Spleen (tissue), 13 donors: ENCODE measurements at places on chromosomes 13 and 19. TPM values are rescaled to one million over a fixed set of nuclear protein-coding genes. Genes with fewer than 3 reads are reported as not detected.

DNA sequence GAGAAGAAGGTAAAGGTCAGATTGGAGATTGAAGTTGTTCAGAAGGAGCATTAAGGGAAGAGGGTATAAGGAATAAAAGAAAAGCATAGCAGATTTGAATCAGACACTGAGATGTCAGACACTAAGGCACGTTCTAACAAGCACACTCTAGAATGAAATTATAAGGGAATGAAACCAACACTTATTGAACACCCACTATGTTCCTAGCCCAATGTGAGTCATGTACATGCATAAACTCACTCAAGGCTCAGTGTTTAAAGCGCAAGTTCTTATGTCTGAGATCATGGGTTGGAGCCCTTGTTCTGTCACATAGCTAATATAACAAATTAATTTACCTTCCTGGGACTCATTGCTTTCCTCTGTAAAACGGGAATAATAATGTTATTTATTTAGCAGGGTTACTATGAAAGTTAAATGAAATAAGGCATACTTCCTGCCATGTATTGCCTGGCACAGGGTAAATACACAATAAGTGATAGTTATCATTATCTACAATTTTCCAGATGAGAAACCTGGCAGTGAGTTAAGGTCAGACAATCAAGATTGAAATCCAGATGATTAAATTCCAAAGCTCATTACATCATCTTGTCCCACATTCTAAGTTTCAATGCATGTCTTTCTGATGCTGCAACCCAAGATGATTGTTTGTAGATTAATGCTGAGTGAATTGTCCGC is 68.3 kb upstream of the DACH1 start:
- no peak for DNase-seq

GRCh38 chr13:37070145-37070695 is 10.7 kb upstream of the SUPT20H start:
- DNase-seq = peak; percentile 51

GRCh38 chr13:30847650-30848307 is 58.3 kb upstream of the MEDAG start:
- no peak for DNase-seq

DNA sequence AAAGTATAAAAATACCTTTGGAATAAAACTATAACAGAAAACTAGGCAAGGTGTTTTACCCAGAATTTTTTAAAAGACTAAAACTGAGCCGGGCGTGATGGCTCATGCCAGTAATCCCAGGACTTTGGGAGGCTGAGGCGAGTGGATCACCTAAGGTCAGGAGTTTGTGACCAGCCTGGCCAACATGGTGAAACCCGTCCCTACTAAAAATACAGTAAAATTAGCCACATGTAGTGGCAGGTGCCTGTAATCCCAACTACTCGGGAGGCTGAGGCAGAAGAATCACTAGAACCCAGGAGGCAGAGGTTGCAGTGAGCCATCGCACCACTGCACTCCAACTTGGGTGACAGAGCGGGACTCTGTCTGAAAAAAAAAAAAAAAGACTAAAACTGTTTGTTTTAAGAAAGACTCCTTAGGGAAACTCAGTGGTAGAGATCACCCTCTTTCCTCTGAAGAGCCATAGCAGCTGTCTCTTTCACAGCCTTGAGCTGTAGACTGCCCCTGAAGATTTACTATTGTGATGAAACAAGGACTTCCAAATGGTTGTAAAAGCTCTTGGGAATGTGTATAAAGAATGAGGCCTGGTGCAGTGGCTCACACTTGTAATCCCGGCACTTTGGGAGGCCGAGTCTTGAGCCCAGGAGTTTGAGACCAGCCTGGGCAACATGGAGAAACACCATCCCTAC is 14.7 kb upstream of the KCTD4 start:
- DNase-seq = no peak

DNA sequence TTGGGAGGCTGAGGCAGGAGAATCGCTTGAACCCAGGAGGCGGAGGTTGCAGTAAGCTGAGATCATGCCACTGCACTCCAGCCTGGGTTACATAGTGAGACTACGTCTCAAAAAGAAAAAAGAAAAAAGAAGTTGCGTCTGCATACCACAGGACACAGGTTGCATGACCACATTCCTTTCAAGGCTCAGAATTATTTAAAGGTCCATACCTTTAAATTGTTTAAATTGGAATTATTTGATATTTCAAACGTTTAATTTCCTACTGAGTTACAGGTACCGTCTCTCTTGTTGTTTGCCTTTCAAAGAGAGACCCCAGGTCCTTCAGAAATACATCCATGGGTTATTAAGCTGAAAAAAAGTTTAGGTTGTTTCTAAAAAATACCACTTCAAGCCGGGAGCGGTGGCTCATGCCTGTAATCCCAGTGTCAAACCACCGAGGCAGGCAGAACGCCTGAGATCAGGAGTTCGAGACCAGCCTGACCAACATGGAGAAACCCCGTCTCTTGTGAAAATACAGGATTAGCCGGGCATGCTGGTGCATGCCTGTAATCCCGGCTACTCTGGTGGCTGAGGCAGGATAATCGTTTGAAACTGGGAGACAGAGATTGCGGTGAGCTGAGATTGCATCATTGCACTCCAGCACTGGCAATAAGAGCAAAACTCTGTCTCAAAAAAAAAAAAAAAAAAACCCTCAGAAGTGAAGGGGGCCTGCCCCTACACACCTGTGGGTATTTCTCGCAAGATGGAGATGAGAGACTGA is 18.6 kb downstream of the ZNF816 start:
- no peak for DNase-seq

DNA sequence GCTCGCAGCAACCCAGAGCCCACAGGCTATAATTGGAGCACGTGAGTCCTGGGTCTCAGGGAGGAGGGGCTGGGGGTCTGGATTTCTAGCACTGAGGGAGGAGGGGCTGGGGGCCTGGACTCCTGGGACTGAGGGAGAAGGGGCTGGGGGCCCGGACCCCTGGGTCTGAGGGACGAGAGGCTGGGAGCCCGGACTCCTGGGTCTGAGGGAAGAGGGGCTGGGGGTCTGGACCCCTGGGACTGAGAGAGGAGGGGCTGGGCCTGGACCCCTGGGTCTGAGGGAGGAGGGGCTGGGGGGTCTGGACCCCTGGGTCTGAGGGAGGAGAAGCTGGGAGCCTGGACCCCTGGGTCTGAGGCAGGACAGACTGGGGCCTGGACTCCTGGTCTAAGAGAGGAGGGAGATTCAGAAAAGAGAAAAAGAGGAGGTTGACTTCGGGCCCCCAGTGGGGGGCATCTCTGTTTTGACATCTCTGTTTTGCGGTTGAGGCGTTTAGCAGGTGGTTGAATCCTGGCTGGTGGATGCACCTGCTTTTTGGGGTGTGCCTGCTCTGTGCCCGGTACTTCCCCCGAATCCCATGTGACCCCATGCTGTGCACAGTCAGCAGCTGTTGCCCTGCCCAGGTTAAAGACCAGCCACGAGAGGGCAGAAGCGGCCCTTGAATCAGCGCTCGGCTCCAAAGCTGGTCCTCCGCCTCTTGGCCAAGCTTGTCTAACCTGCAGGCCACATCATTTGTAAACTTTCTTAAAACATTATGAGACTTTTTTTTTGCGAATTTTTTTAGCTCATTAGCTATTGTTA is 10.5 kb downstream of the PVR start:
- peak; percentile 95 for DNase-seq

- no peak for DNase-seq
Observed at GRCh38 chr13:19665427-19665859, 32.0 kb downstream of the MPHOSPH8 start.

DNA sequence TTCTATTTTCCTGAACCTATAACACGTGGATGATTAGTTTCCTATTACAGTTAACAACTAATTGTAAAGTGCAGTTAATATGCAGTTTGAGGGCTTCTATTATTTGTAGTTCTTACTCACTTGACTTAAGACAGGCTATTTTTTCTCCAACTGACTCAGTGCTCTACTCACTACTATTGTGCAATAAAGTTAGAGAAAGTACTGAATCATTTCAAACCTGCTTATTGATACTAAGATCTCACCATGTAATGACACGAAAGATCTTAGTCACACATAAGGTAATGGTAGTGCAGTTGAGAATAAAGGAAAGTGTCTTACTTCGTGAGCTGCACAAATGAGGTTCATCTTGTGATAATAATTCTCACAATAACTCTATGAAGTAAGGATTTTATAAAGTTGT is 22.8 kb upstream of the ITM2B start:
- DNase-seq = no peak

DNA sequence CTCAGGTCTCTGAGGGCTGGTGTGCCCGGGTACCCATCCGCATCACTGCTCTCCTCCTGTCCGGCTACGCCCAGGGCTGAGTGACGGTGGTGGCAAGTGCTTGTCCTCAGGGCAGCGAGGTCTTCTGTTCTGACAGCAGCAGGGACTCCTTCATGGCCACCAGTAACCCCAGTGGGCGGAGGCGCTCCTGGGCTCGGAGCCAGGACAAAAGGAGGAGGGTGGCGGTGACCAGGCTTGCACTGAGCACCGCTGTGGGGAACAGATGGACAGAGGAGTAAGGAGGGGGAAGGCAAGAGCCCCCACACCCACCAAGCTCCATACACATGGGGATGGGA is 5.8 kb downstream of the CD320 start:
- peak; percentile 80 for DNase-seq

DNA sequence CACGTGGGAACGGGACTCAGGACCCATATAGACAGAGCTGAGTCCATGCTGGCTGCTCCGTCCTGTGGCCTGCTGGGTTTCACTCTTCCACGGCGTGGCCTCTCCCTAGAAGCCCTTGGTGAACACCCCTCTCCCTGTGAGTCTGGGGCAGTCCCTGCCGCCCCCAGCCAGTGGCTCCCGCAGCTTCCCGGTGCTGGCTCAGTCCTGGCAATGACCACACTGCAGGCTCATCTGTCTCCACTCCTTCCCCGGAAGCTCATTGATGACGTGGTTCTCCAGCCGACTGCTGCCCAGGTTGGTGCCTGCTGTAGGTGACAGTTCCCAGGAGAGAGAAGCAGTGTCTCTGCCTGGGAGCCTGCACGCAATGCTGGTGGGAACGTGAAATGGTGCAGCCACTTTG is 2.1 kb upstream of the TEX29 start:
- DNase-seq = peak; percentile 65

DNA sequence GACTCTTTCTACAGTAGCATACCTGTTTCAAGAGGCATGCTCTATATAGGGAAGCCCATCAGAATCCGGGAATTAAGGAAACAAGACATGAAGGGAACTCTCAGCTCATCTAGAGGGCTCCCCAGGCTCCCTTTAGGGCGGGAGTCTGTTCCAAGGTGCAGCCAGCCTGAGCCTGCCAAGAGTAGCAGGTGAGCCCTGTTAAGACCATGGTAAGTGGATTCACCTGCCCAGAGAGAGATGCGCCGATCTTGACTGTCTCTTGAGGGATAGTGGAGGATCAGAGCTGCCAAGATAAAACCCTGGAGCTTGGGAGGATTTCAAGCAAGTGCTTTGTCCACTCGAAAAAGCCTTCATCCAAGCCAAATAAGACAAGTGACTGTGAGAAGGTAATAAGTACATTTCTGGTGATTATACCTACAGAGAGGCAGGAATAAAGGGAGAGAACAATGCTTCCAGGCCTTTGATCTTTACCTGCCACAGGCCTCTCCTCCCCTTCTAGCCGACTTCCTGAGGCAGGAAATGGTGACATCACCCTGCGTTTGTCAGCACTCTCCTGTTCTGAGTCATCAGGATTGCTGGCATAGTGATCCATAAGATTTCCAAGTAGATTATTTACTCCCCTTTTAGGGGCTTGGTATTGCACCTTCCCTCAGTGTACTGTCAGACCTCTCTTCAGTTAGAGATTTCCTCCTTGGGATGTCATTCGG is 31.5 kb downstream of the KLF5 start:
- DNase-seq = no peak

The LAIR1 gene
- 125 TPM for total RNA-seq

The HIPK4 gene
- not detected for total RNA-seq

The STOML3 gene
- not detected for total RNA-seq

The CGB8 gene
- not detected for total RNA-seq

The TTYH1 gene
- 0.98 TPM for total RNA-seq

The IZUMO2 gene
- total RNA-seq = not detected

The PAK4 gene
- 27.8 TPM for total RNA-seq

The ARRDC5 gene
- 8.7 TPM for total RNA-seq

The PEAK3 gene
- total RNA-seq = 13.4 TPM
